Stomach (tissue), 19 donors: ENCODE measurements at places on chromosomes 2 and 18. TPM values are rescaled to one million over a fixed set of nuclear protein-coding genes. Genes with fewer than 3 reads are reported as not detected.

The LYG2 gene
- not detected for total RNA-seq

DNA sequence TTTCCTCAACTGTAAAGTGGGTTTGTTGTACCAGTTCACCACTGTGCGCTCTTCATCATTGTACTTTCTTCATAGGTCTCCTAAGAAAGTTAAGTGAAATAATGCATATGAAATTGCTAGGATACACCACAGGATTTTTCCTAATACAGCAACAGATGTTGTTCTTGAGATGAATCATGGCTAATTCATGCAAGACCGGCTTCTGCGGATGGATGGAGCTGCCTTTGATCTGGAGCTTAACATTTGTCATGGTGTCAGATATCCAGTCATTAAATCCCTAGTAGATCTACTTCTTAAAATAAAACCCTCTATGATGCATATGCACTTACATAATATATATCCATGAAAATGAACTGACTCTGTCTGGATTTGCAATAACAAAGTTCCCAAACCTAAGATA is 114.1 kb downstream of the COL6A3 start:
- DNase-seq, result no peak

The CROCC2 gene
- not detected for total RNA-seq

GRCh38 chr2:200040831-200041230 is 85.4 kb downstream of the MAIP1 start:
- DNase-seq, result no peak

The DES gene
- total RNA-seq, result 1,078 TPM

- no peak for DNase-seq
Observed at GRCh38 chr2:88032070-88032702, 15.8 kb upstream of the RNU2-63P start.

DNA sequence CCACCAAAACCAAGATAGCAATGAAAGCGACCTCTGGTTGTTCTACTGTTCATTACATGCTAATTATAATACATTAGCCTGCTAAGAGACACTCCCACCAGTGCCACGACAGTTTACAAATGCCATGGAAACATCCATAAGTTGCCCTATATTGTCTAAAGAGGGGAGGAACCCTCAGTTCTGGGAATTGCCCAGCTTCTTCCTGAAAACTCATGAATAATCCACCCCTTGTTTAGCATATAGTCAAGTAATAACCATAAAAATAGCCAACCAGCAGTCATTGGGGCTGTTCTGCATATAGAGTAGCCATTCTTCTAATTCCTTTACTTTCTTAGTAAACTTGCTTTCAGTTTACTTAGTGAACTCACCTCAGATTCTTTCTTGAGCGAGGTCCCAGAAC is 189.8 kb upstream of the SOX11 start:
- DNase-seq, result no peak

- no peak for DNase-seq
Observed at GRCh38 chr2:129331638-129332037, 647.8 kb upstream of the RAB6C start.

The PCARE gene
- not detected for total RNA-seq

The LYPD6 gene
- not detected for total RNA-seq
